ENCODE measurements at places on chromosomes 16 and 17. TPM values are rescaled to one million over a fixed set of nuclear protein-coding genes. Genes with fewer than 3 reads are reported as not detected.

- DNase-seq: no peak
These were observed 177.2 kb downstream of the PMP22 start for GRCh38 chr17:15087946-15088345.

GRCh38 chr16:65124596-65124995, 2.7 kb upstream of the CDH11 start:
- DNase-seq: no peak

GRCh38 chr16:21950782-21951521, 2.2 kb upstream of the UQCRC2 start:
- no peak for DNase-seq

DNA sequence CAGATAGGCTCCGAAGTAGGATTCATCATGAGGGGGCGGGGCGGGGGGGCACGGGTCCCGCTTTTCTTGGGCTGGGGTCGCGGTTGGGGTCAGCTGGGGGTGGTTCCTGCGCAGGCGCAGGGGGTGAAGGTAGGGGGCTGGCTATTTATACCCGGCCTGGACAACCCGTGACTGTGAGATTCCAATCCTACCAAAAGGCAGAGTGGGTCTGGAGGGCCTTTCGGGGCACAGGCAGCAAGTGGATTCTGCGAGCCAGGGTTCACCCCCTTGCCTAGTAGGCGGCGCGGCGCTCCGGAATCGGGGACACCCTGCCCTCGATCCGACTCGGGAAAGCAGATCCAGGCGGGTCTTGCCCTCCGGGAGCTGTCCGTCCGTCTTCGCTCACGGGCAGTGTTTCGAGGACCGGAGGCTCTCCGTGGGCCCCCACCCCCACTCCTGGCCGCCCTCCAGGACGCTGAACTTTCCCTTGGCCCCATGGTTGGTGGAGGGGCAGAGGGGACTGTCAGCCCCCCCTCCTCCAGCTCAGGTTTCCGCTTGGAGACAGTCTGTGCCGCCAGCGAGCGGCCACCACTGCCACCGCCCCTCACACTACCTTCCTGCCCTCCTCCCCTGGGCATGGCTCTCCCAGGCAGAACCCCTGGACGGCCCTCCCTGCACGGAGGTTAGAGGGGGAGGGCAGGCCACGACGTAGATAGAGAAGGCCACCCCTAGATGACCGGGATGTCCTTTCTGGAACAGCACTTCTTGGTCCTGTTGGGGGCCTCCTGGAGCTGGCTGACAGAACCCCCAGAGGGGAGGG, 634 bp downstream of the SLC2A4 start:
- peak; percentile 53 for DNase-seq

DNA sequence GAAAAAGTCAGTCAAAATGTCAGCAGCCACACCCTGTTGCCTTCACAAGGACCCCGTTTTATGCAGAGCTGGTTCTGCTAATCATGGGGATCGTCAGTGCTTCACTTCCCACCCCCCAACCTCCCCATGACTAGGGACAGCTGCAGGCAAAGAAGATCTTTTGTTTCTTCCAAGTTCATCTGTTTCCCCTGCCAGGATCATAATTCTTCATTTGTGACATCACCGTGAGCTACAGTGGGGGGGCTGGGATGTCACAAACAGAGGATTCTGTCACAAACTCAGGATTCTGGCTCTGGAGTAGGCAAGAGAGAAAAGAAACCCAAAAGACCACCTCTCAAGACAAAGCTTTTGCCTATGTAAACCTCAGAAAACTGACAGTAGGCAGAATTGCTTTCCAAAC, 24.7 kb downstream of the DNAJC7 start:
- DNase-seq: no peak

- DNase-seq: no peak
These were observed 8.9 kb downstream of the HID1 start for GRCh38 chr17:74963656-74964055.

GRCh38 chr17:73643852-73644144, 447 bp downstream of the SDK2 start:
- DNase-seq: no peak

DNA sequence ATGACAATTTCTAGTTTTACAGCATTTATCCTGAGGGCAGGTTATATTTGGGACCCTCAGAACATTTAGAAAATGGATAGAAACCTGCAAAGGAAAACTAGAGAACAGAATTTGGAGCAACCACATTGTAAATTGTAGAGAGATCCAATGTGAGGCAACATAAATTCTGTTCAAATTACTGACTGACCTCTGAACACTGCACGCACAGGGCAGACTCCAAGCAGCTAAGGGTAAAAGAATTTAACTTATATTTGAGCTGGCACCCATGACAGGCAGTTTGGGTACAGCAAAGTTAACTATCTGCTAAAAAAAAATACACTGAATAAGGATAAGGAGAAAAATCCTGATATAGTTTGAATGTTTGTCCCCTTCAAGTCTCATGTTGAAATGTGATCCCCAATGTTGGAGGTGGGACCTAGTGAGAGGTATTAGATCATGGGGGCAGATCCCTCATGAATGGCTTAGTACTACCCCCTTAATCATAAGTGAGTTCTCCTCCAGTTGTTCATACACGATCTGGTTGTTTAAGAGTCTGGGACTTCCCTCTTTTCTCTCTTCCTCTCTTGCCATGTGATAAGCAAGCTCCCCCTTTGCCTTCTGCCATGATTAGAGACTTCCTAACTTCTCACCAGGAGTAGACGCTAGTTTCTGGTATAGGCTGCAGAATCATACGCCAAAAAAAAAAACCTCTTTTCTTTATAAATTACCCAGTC, 75.7 kb downstream of the FBXL20 start:
- no peak for DNase-seq

GRCh38 chr16:89770367-89770766, 46.1 kb downstream of the FANCA start:
- DNase-seq: no peak

Gene SLC47A2
- polyA plus RNA-seq: 5.5 TPM

Gene PRDM7
- 0.91 TPM for polyA plus RNA-seq

Gene SLFN12
- 21.1 TPM for polyA plus RNA-seq

Gene SEBOX
- polyA plus RNA-seq: not detected

Gene EFNB3
- 21.3 TPM for polyA plus RNA-seq

Gene KRTAP17-1
- not detected for polyA plus RNA-seq
